ENCODE measurements at places on chromosomes 16 and 17. TPM values are rescaled to one million over a fixed set of nuclear protein-coding genes. Genes with fewer than 3 reads are reported as not detected.

Gene MRC2
- total RNA-seq, result 52.0 TPM

Gene PPM1E
- 0.07 TPM for total RNA-seq

Gene NHLRC4
- 0.20 TPM for total RNA-seq

Gene HEATR9
- total RNA-seq, result not detected

Gene PPY
- 0.44 TPM for total RNA-seq
